NCI-H1048 (cell line): ENCODE measurements at places on chromosomes 3 and 15.

DNA sequence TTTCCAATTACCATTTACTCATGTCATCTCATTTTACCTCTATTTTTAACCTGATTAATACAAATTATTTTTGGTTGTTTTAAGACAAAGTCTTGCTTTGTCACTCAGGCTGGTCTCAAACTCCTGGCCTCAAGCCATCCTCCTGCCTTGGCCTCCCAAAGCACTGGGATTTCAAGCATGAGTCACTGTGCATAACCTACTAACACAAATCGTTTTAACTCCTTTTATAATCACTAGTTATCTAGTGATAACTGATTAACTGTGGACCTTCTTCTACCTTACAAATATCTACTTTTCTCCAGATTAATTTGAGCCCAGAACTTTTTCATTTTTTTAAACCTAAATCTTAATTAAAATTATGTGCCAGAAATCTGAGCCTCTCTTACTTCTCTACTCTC lies 4.6 kb downstream of the ATP13A3 start:
- DNase-seq: no peak

- DNase-seq: no peak
Observed at GRCh38 chr3:109336291-109336861, 970 bp downstream of the DPPA4 start.

GRCh38 chr3:77169823-77170222 lies 129.9 kb downstream of the ROBO2 start:
- DNase-seq: no peak

GRCh38 chr15:45640616-45641015 lies 5.8 kb downstream of the SQOR start:
- DNase-seq: no peak

DNA sequence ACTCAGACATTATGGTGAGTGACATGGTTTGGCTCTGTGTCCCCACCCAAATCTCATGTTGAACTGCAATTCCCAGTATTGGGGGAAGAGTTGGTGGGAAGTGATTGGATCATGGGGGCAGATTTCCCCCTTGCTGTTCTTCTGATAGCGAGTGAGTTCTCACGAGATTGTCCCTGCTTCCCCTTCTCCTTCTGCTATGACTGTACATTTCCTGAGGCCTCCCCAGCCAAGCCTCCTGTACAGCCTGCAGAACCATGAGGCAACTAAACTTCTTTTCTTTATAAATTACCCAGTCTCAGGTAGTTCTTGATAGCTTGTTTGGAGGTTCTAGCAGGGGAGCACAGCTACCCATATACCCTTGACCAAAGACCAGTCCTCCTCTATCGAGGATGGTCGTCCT lies 45.9 kb downstream of the ADAM10 start:
- no peak for DNase-seq

- DNase-seq: no peak
Observed at GRCh38 chr15:34514251-34514670, 69.2 kb downstream of the GOLGA8B start.

GRCh38 chr3:101796077-101796680 lies 17.2 kb downstream of the NXPE3 start:
- no peak for DNase-seq
